ENCODE measurements at places on chromosomes 3 and 15.

DNA sequence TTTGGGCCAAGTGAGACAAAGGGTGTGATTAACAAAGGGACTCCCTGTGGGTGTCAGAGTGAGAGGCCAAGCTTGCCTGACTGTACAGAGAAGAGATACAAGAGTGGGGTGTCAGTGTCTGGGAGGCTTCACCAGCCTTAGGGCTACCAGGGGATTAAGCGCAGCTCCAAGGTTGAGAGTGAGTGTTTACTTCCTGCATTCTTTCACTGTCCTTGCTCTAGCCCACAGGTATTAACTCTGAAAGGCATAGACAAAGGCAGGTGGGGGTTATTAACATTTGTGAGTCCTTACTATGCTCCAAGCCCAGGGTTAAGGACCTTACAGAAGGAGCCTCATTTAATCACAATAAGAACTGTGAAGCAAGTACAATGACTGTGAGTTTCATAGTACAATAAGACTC lies 107.6 kb downstream of the IL20RB start:
- no peak for DNase-seq

- DNase-seq, result peak; percentile 5
Observed at GRCh38 chr3:122941228-122942206, 86.0 kb downstream of the SEMA5B start.

GRCh38 chr15:68783226-68784058 lies 37.3 kb downstream of the ANP32A start:
- no peak for DNase-seq

GRCh38 chr15:50354838-50355618 lies at the start of gene GABPB1:
GABPB1 (minus strand) TSS chr15:50355198; CDS start chr15:50309798, 45,400 bp downstream.
- DNase-seq, result peak; percentile 76

GRCh38 chr3:13963137-13963886 lies 83.4 kb upstream of the WNT7A start:
- no peak for DNase-seq

DNA sequence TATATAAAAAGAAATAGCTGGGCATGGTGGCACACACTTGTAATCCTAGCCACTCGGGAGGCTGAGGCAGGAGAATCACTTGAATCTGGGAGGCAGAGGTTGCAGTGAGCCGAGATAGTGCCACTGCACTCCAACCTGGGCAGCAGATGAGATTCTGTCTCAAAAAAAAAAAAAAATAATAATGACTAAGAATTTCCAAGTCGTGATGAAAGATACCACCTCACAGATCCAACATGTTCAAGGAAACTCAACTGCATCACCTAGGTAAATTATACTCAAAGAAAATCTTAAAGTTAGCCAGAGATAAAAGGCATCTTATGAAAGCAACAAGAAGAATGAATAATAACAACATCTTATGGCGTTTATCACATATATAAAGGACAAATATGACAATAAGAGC lies 50.1 kb downstream of the DOCK3 start:
- DNase-seq, result no peak

DNA sequence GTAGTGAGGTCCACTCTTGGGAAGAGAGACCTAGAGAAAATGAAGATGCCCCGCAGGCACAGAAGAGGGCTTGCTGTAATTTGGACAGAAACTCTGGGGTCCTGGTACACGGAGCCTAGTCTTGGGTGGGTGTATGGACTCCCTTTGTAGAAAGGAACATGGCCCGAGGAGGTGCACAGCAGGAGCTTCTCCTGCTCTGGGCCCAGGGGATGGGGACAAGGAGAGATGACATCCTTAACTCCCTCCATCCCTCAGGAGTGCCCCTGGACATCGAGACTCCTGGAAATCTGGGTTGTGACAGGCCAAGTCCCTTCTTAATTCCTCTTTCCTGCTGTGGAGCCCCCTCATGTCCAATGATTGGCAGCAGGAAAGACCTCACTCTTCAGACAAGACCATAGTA lies 29.9 kb upstream of the ABHD2 start:
- no peak for DNase-seq

GRCh38 chr15:31557899-31558298 lies 231.3 kb downstream of the KLF13 start:
- no peak for DNase-seq

DNA sequence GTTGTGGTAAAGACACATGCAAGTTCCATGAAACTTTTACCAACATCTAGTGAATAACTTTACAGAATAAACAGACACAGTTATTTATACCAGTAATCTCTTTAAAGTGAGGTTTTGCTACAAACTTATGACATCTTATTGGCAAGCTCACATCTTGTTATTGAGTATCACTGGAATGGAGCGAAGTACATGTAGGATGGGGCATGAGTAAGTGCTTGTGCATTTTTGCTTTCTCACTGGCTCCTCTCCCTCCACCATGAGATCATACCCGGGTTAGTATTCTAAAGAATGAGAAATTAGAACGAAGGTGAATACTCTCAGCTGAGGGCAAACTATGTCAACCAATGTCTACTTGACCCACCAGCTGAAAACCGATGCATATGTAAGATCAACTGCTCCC lies 193.3 kb upstream of the ZNF717 start:
- no peak for DNase-seq

GRCh38 chr3:36146404-36146803 lies 233.9 kb upstream of the STAC start:
- no peak for DNase-seq

DNA sequence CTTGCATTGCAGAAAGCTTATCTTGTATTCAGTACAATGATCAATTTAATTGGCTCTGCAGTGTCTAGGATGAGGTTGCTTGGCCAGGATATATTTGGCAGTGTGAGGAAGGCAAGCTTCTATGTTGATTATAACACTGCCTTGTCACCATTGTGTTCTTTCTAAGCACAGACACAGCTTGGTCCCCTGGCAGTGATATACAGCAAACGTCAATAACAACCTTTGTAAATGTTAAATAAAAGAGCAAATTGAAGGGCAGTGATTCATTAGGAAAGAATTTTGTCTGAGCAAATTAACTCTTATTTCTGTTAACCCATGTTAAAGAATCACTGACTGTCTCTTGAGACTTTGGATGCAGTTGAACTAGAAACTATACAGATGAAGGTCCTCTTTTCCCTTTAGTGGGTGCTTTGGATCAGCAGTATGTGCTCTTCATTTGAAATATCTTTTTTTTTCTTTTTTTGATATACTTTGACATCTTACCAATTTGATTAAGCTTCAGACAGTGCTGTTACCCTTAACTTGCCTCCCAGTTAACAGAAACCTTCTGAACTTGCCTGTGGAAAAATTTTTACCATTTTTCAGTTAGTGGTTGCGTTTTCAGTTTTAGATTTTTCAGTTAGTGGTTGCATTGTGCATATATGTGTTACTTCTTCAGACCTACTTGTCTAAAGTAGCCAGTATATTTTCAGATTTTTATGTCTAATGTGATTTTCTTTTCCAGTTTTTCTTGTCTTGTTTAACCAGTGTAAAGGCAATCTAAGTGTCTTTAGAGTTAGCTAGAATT lies 199.8 kb downstream of the TCF12 start:
- no peak for DNase-seq

DNA sequence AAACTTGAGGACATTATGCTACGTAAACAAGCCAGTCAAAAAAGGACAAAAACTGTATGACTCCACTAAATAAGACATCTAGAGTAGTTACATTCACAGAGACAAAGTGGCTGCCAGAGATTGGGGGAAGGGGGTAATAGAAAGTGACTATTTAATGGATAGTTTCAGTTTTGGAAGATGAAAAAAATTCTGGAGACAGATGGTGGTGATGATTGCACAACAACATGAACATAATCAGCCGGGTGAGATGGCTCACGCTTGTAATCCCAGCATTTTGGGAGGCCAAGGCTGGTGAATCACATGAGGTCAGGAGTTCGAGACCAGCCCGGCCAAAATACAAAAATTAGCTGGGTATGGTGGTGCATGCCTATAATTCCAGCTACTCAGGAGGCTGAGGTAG lies 40.6 kb downstream of the DPP8 start:
- no peak for DNase-seq

- DNase-seq, result no peak
Observed at GRCh38 chr3:191366675-191367074, 36.3 kb upstream of the UTS2B start.

DNA sequence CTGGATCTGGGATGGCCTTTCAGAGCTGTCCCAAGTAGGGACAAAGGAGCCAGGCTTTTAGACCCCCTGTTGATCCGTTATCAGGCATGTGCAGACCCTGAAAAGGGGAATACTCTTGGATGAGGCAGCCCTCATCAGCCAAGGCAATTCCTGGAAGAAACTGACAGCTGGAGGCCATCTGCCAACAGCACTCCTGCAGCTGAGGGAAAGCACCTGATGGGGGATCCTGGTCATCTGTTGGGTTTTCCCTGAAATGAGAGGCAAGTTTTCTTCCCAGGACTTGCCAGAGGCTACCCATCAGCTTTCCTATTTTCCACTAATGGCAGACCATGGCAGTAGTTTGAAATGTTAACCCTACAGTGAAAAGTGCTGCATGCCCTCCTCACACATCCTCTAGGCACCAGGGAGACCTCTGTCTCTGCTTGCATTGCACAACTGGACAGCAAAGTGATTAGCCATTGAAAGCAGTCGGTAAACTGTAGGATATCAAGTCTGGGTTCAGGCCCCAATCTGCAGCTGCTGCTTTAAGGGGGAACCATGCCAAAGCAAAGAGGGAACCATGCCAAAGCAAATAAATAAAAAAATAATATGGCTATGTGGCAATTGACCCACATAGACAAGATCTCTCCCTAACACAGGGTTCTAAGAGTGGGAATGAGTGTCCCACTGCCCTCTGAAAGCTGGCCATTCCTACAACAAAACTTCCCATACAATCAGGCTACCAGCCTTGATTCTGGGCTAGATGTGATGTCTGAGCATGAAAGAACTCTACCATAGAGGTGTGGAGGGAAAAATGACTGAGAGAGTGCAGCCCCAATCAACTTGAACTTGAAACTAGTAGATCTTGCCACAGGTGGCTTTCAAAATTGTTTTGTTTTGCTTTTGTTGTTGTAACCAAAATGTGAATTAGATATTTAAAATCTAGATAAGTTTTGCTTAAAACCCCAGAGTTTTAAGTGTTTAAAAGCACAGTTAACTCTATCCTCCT lies 232.0 kb upstream of the STT3B start:
- DNase-seq, result peak; percentile 36

GRCh38 chr3:188663839-188664238 lies 507.9 kb upstream of the TPRG1 start:
- no peak for DNase-seq

DNA sequence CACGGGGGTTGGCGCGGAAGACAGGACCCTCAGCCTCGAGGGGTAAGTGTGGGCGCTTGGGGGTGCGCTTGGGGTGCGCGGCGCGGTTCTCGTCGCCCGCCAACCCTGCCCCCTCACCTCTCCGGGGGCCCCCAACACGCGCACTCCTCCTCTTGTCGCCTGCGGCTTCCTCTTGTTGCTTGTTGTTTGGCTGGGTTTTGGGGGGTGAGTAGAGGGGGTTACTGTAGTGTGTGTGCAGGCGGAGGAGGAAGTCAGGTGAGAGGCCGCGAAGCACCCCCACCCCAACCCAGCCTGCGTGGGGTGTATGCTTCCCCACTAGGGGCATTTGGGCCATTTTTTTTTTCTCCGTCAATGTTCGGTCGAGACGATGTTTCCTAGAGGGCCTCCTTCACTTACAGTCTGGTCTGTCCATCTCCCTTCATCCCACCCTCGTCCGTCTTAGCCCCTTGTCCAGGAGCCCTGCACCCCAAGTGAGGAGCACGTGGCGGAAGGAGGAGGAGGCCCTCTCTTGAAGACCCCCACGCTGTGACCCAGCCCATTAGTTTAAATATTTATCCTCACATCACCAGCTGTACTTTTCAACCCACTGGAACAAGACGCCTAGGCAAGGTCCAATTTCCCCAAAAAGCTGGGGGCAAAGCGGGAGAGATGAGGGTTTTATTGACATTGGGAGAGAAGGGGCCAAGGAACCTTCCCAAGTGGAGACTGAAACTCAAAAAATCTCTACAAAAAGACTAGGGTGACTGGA lies 20.4 kb upstream of the SATB1 start:
- DNase-seq, result no peak

DNA sequence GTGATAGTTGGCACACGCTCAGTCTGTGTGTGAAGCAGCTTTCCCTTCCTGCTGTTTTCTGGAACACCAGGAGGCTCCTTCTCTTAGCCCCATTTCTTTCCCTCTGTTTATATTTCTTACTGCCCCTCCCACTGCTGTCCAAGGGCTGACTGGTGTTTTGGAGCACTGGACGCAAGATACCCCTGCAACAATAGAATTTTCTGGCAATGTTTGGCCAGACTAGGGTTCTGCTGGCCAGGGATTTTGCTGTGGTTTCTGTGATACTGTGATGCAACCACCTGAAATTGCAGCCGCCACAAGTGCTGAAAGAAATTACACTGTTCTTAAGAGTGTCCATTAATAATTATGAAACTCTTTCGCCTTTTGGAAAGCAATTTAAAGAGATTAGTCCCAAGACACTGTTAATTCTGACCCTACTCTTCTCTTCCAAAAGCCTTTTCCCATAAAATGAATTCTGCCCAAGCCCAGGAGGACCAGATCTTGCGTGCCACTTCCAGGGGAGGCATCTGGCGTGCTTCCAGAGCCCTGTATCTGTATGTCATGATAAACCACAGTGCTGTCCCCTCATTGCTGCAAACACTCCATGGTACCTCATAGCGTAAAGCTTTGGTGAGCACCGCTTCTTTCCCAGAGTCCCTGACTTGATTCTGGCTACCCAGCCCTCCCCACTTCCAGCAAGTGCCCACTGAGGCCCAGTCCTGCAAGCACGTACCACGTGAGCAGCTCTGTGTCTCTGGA lies 159.4 kb upstream of the CHRM5 start:
- DNase-seq, result no peak

DNA sequence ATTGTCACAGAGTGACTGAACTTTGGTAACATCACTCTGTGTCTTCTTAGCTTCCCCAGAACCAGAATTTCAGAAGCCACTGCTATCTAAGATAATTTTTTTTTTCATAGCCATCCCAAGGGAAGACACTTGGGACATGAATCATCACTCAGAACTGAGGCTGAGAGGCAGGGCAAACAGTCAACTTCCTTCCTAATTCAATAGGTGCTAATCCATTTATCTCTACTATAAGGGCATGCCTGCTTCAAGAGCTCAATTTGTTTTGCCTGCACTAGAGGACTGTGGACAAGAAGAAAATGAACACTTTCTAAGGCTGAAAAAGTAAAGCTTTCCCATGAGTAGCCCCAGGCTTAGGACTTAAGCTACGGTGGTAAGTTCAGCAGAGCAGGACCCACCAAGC lies 56.7 kb upstream of the MYRIP start:
- no peak for DNase-seq

All from NCI-H1105 treated with DMSO at 0.1 percent for 48 hours (cell line).